Suprapubic skin (tissue), 4 donors: ENCODE measurements at places on chromosomes 1 and 21. TPM values are rescaled to one million over a fixed set of nuclear protein-coding genes. Genes with fewer than 3 reads are reported as not detected.

AIDA gene
- 28.4 TPM for total RNA-seq

FMO5 gene
- 15.5 TPM for total RNA-seq

HYI gene
- total RNA-seq = 47.6 TPM

- H3K27ac ChIP-seq = no peak overlapping the region
- no peaks in the 10 kb centered on the region for H3K4me1 ChIP-seq
- H3K4me3 ChIP-seq = no peak overlapping the region
Observed at GRCh38 chr1:217053676-217054075, 330.4 kb upstream of the ESRRG start.

DNA sequence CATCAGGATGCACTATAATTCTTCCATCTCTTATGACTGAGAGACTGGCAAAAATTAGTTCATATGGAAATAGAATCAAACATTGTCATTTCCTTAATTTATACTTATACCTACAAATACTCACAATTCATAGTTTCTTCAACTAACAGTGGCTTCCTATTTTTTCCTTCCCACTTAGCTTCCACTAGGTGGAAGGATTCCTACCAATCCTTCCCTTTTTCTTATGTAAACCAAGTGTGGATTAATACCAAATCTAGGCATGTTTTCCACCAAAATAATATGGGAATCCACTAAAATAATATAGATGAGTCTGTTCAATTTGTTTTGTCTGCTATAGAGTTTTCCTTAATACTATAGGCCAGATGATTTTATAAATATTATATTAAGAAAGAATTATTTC lies 1537.1 kb downstream of the PLA2G4A start:
- no peaks in the 10 kb centered on the region for H3K36me3 ChIP-seq
- no peaks in the 10 kb centered on the region for H3K4me1 ChIP-seq
- no peaks in the 10 kb centered on the region for H3K27me3 ChIP-seq

GRCh38 chr1:9593492-9594465 lies 5.1 kb downstream of the TMEM201 start:
- no peaks in the 10 kb centered on the region for H3K27me3 ChIP-seq
- no peak for DNase-seq
- peak overlapping the region; percentile 11 for H3K4me3 ChIP-seq
- H3K4me1 ChIP-seq = peaks cover 52% of the 10 kb centered on the region
- H3K27ac ChIP-seq = no peak overlapping the region
- peaks cover 22% of the 10 kb centered on the region for H3K36me3 ChIP-seq

DNA sequence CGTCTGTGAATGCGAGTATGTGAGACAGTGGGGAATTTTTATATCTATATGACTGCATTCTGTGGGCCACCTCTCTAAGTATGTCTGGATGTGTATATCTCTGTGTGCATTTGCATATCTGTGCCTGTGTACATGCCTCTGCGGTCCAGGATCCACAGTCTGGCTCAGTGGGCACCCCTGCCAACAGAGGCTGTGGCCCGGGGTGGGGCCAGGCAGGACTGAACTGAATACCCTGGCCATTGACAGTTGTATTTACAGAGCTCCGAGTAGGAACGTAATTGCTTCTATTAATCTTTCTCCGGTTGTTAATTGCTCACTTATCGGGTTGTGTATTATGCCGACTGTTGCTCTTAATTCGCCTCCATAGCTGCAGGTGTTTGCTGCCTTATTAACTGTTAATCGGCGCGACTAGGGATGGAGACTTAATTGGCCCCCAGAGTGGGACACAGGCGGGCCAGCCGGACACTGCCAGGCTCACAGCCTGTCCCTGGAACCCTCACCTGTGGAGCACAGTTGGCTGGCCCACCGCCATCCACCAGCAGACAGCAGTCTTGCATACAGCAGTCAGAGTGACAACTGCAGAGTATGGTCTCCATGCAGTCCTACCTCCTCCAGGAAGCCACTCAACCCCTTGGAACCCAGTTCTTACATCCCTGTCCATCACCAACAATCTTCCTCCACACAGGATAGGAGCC lies 22.4 kb upstream of the ADGRB2 start:
- DNase-seq = no peak
- H3K27me3 ChIP-seq = no peaks in the 10 kb centered on the region

DNA sequence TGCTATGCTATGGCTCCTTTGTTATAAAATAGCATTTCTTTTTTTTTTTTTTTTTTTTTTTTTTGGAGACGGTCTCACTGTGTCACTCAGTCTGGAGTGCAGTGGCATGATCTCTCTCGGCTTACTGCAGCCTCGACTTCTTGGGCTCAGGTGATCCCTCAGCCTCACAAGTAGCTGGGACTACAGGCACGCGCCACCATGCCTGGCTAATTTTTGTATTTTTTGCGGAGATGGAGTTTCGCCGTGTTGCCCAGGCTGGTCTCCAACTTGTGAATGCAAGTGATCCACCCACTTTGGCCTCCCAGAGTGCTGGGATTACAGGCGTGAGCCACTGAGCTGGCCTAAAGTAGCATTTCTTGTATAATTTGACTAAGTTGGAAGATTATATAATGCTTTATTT lies 10.8 kb downstream of the CAMTA1 start:
- no peak overlapping the region for H3K27ac ChIP-seq
- no peaks in the 10 kb centered on the region for H3K27me3 ChIP-seq
- no peak overlapping the region for H3K4me3 ChIP-seq
- DNase-seq = no peak
- H3K4me1 ChIP-seq = peaks cover 19% of the 10 kb centered on the region

GRCh38 chr1:41560496-41560895 lies 76.0 kb upstream of the EDN2 start:
- H3K27ac ChIP-seq = no peak overlapping the region
- DNase-seq = no peak
- H3K4me3 ChIP-seq = no peak overlapping the region
- H3K27me3 ChIP-seq = no peaks in the 10 kb centered on the region

- H3K4me3 ChIP-seq = no peak overlapping the region
- peaks cover 70% of the 10 kb centered on the region for H3K36me3 ChIP-seq
- no peaks in the 10 kb centered on the region for H3K4me1 ChIP-seq
- DNase-seq = no peak
- H3K27ac ChIP-seq = no peak overlapping the region
Observed at GRCh38 chr1:24673341-24673740, 30.2 kb downstream of the SRRM1 start.

DNA sequence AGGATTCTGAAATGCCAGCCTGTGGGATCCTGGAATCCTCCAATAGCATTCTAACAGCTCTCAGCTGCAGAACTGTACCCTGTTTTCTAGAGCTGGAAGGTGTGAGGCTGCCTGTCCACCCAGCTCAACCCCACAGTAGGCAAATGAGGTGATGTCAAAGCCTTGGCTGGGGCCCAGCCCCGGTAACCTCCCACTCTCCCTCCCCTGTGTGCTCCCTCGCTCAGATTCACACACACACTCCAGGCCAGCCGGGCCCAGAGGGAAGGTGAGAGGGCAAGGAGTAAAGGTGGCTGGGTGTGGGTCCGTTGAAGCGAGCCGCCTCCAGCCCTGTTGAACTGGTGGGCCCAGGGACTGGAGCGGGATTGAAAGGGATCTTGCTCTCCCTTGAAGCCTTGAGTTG lies at the start of gene BSND:
BSND (plus strand) TSS at position 257 of the 400 bp plus-strand sequence. CDS start 254 bp downstream, outside the sequence.
- peaks cover 11% of the 10 kb centered on the region for H3K4me1 ChIP-seq
- no peak within 1 kb of the TSS for H3K4me3 ChIP-seq
- DNase-seq = no peak
- peaks cover 42% of the 10 kb centered on the region for H3K27me3 ChIP-seq
- H3K27ac ChIP-seq = no peak within 1 kb of the TSS

GRCh38 chr1:196214866-196215265 lies 393.4 kb downstream of the KCNT2 start:
- H3K4me1 ChIP-seq = no peaks in the 10 kb centered on the region
- no peak for DNase-seq
- H3K27ac ChIP-seq = no peak overlapping the region
- no peak overlapping the region for H3K4me3 ChIP-seq

DNA sequence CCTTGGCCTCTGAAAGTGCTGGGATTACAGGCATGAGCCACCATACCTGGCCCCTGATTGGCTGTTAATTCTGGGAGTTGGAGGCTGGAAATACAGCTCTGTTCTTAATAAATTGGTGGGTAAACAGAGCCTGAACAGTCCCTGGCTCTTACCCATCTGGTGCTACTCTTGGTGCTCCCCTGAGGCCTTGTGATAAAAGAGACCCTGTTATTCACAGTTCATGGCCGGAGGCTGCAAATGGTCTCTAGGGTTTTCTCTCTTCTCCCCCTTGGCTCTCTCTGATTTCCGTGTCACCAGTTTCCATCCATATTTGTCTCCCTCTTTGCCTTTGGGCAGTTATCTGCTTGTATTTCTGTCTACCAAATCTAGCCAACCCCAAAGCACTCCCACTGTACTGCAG lies 17.2 kb downstream of the NFASC start:
- no peak for DNase-seq
- no peak overlapping the region for H3K27ac ChIP-seq
- H3K4me3 ChIP-seq = no peak overlapping the region
- H3K4me1 ChIP-seq = no peaks in the 10 kb centered on the region
- no peaks in the 10 kb centered on the region for H3K27me3 ChIP-seq
- H3K36me3 ChIP-seq = no peaks in the 10 kb centered on the region

DNA sequence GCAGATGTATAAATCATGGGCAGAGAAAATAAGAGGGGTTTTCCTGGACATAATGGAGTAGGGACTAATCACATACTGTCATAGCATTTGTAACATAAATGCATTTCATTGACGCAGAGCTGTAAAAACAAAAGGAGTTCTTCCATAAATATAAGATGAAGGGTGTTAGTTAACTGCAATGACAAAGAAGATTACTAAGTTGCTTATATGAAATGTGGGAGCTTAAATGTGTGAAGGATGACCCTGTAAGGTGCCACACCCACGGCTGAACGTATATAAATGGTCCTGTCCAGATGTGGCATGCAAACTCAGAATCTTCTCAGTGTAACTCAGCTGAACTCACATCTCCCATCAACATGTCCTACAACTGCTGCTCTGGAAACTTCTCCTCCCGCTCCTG lies at the start of gene KRTAP13-1:
KRTAP13-1 (plus strand) TSS at position 301 of the 400 bp plus-strand sequence; CDS start at position 357, 56 bp downstream.
- H3K4me3 ChIP-seq = no peak within 1 kb of the TSS
- H3K27me3 ChIP-seq = no peaks in the 10 kb centered on the region
- no peak for DNase-seq
- no peaks in the 10 kb centered on the region for H3K4me1 ChIP-seq
- no peak within 1 kb of the TSS for H3K27ac ChIP-seq
